ENCODE measurements at places on chromosomes 11 and 22.

DNA sequence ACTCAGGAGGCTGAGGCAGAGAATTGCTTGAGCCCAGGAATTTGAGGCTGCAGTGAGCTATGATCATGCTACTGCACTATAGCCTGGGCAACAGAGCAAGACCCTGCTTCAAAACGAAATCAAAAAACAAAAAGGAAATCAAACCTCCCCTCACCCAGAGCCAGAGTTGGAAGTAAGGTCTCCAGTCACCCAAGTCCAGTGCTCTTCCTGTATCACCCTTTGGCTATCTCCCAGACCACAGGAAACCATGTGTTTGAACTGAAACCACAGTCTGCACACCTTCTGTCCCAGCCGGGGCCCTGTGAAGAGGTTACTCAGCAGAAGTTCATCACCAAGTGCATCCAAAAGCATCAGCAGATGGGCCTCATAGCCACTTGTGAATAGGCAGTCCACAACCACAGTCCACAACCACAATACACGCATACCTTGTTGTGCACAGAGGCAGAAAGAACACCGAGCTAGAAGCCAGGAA is 4.6 kb downstream of the MYH9 start:
- no peak for DNase-seq

DNA sequence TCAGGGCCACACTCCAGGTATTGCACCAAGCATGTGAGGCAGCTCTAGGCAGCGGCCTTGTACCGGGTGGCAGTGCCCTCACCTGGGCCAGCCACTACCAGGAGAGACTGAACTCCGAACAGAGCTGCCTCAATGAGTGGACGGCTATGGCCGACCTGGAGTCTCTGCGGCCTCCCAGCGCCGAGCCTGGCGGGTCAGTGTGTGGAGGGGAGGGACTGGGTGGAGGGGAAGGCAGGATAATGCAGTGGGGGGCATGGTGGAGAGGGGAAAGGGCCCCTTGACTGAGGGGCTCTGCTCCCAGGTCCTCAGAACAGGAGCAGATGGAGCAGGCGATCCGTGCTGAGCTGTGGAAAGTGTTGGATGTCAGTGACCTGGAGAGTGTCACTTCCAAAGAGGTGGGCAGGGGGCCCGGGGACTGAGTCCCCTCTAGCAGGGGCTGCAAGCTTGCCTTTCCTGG is 4.2 kb downstream of the SSH3 start:
- no peak for DNase-seq

DNA sequence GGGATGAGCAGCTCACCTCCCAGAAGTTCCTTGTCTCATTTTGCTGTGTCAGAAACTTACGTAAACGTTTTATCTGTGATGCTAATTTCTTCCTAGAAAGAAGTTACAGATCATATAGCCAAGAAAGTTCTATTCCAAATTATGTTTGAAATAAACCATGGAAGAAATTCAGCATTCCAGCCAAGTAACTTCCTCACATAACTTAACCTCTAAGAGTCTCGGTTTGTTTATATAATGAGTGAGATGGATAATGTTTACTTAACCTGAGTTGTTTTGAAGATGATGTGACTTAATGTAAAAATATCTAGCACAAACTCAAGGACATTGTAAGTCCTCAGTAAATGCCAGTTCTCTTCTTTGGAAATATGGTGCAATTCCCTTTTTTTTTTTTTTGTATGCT is 8.9 kb upstream of the MUC15 start:
- no peak for DNase-seq

DNA sequence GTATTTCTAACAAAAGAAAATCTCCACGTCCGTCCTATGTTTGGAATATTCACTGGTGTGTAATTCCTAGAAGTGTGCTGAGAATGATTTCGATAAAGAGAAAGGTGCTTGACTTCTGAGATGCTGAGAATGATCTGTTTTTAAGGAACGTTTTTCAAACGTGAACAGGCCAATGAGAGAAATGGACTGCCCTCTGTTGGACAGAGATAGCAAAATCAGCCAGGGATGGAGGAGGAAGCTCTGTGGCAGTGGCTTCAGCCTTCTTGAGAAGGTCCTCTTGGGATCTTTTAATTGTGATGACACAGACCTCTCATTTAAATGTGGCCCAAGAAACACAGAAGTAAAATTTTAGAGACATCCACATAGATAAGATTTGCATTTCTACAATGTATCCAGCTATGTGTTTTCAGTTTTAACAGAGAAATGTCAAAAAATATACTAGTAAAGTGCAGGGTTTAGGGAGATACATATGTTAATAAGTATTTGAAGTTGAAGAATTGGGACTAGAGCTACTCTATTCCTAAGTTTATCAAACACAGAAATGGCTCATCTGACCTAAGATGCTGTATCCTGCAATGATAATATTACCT is 84.0 kb upstream of the RCN1 start:
- DNase-seq, result peak; percentile 63

DNA sequence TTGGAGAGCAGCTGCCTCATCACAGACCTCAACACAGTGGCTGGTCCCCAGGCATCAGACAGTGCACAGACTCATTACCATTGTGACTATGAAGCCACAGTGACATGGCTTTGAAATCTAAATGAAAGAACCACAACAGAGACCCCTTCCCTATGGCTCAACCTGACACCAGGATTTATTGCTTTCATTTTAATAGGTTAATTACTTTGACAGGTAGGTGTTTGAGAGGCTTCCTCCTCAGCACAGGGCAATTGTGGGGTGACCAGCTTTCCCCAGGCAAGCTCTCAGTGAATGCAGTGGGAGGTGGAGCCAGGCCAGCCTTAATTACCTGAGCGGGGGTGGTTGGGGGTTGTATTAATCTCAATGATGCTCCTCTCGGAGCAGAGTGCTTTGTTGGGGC is 102.3 kb downstream of the CHST1 start:
- DNase-seq, result no peak

DNA sequence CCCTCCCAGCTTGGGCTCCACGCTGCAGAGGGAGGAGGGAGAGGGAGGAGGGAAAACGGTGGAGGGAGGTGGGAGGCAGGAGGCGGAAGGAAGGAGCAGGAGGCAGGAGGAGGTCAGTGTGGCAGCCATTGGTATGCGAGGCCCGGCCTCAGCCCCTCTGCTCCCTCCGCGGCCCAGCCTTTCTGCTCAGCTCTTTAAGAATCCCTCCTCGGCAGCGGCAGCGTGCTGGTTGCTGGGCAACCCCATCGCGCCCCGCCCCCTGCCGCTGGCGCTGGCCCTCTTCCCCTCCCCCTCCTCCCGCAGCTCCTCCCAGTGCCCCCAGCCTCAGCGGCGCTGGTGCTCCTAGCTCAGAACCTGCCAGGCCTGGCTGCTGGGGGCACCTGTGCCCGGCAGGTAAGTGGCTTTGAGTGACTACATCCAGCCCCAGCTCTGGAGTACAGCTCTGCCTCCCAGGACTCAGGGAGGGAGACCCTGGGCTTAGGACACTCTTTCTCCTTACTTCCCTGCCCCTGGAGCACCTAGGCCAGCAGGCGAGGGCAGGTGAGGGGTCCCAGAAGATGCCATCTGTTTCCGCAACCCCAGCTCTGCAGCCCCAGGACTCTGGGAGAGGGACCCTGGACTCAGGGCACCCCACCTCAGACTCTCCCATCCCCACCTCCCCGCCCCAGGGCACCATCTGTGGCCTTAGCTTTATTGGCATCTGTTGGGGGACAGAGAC is 7.2 kb upstream of the FLRT1 start:
- no peak for DNase-seq

- no peak for DNase-seq
These were observed 66.8 kb downstream of the RTL6 start for GRCh38 chr22:44431256-44431655.

DNA sequence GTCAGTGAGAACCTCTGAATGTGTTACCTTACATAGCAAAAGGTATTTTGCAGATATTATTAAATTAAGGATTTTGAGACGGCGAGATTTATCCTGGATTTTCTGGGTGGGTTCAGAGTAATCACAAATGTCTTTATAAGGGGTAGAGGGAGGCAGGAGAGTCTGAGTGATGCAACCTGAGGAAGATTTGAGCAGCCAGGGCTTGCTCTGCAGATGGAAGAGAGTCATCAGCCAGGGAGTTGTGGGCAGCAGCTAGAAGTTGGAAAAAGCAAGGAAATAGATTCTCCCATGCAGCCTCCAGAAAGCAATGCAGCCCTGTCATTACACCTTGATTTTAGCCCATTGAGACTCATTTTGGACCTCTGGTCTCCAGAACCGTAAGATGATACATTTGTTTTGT is 4.1 kb upstream of the WDR74 start:
- no peak for DNase-seq

DNA sequence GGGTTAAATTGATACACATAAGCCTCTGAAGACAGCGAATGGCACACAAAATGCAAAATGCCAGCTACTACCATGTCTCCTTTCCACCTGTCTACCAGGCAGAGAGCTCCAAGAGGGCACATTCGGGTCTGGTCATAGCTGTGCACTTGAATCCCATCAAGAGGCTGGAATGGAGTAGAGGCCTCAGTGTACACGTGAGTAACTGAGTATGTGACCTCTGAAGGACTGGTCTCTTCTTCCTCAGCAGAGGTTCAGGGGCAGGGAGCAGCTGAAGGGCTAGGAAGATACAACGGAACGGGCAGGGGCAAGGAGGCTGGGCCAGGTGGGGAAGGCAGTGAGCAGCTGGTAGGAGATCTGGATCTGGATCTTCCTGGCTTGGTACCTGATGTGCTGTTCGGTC is 56.3 kb upstream of the PHOX2A start:
- DNase-seq, result no peak

- peak; percentile 61 for DNase-seq
These were observed 251.9 kb downstream of the ST3GAL4 start for GRCh38 chr11:126607374-126607773.

- no peak for DNase-seq
These were observed 7.9 kb downstream of the PPIL2 start for GRCh38 chr22:21673534-21674321.

Data from COLO829 (cell line).